Activated CD8-positive, alpha-beta memory T cell treated with anti-CD3 and anti-CD28 coated beads for 1 hour (primary cell): ENCODE measurements at places on chromosomes 2 and 18.

- no peak for DNase-seq
Observed at GRCh38 chr18:74184875-74185274, 36.6 kb downstream of the TIMM21 start.

GRCh38 chr2:241981076-241981700 lies 111.7 kb downstream of the RTP5 start:
- no peak for DNase-seq

DNA sequence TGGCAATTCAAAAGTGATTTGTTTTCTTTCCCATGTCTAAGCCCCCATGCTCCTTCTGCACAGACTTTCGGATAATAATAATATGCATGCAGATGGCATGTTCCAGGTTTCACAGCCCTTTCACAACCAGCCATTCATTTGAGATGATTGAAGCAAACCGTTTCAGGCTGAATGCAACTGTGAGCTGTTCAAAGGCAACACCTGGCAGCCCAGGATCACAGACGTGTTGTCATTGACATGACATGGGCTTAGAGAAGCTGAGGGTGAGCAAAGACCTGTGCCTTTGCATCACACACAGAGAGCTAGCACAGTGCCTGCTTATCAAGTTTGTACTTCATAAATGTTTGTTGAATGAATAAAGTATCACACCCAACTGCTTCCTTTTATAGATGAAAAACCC lies 12.4 kb upstream of the ERMN start:
- no peak for DNase-seq

DNA sequence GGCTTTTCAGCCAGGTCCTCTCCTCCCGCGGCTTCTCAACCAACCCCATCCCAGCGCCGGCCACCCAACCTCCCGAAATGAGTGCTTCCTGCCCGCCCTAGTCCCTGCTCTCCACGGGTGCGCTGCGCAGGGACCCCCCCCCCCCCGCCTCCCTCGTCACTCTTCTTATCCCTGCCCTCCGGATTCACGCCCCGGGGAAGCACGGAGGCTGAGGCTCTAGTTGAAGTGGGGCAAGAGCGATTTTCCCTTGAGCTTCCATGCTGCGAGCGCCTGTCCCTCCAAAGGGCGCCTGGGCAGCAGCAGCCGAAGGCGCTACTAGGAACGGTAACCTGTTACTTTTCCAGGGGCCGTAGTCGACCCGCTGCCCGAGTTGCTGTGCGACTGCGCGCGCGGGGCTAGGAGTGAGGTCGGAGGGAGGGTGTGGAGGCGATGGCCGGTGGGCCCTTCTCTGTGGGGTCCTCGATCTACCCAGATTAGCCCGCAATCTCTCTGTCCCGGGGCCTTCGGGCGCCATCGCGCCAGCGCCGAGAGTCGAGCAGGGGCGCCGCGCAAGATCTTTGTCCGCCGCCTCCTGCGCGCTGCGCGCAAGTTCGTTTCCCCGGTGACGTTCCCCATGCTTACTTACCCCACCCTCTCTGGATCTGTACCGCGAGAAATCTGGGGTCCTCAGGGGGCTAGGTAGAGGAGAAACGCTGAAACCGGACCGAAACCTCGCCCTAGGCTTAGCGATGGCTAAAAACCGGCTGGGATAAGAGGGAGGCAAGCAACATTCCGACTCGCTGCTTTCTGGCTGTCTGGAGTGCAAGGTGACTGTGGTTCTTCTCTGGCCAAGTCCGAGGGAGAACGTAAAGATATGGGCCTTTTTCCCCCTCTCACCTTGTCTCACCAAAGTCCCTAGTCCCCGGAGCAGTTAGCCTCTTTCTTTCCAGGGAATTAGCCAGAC lies 677 bp downstream of the GAD1 start:
- DNase-seq: no peak

GRCh38 chr2:49129034-49129433 lies 25.3 kb downstream of the FSHR start:
- DNase-seq: no peak

DNA sequence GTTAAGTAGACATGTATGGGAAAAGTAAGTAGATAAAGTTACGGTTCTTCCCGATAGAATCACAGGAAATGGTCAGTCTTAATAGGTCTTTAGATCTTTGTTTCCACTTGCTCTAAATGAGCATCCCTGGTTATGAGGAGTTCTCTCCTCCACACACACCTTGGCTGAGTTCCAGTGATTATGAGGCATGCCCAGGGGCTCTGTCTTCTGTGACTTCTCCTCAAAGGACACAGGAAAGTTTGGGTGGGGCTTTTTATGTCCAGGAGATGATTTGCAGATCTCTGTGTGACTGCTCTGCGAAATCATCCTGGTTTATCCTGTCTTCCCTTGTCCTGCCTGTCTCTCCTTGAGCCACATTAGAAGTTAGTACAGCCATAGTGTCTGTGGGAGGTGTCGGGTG lies 83.9 kb upstream of the EML6 start:
- no peak for DNase-seq

DNA sequence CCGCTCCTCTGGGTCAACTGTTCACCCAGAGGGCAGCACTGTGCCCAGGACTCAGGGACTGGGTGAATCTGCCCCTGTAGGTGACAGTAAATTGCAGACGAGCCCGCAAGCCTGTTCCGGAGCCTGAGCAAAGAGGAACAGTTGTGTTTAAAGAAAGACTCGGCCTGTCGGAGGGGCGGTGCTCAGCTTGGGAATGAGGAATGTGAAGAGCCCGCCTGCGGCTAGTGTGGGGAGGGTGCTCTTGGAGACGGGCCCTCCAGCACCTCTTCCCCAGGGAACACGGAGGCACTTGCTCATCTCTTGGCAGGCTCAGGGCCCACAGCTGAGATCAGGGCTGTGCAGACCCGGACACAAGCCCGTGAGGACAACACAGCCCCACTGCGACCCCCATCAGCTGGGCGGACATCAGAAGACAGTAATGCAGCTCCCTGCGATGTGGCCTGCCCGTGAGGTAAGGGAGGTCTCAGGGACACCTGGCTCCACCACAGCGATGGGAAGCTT lies 299.0 kb downstream of the NDUFA10 start:
- no peak for DNase-seq

- no peak for DNase-seq
Observed at GRCh38 chr2:69742322-69742952, 503 bp downstream of the ANXA4 start.

- DNase-seq: peak; percentile 18
Observed at GRCh38 chr18:70464343-70465114, 175.7 kb downstream of the SOCS6 start.

DNA sequence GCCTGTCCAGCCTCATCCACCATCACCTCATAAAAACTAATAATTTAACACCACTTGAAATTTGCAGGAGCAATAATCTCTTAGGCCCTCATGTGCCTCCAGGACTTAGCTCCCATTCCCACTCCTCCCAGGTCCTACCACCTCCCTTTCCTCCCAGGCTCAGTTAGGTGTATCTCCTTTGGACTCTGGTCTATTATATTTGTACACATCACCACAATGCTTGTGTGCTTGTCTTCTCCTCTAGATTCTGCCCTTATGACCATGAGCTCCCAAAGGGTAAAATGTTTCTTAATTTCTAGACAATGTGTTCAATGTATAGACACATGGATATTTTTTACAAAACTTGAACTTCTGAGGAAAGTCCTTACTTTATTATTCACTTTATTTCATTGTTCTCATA lies 182.0 kb upstream of the ZC3H15 start:
- DNase-seq: no peak

- DNase-seq: no peak
Observed at GRCh38 chr2:8593243-8593642, 88.6 kb upstream of the ID2 start.

DNA sequence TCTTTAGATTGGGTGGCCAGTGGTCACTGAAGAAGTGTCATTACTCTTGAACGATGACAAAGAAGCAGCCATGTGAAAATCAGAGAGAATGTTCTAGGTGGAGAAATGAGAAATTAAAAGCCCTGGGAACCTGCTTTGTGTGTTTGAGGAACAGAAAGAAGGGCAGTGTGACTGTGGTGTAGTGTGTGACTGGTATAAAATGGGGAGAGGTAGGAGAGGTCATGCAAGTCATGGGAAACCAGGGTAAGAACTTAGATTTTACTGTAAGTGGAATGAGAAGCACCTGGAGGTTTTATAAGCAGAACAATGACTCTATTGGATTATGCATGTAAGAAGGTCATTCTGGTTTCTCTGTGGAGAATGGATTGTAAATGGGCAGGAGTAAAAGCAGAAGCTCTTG lies 12.2 kb downstream of the ICOS start:
- no peak for DNase-seq

GRCh38 chr2:23753291-23754010 lies 173.5 kb downstream of the ATAD2B start:
- no peak for DNase-seq

- DNase-seq: no peak
Observed at GRCh38 chr2:46490521-46491141, 11.3 kb downstream of the TMEM247 start.

- no peak for DNase-seq
Observed at GRCh38 chr18:58386780-58387179, 242.1 kb downstream of the ALPK2 start.

DNA sequence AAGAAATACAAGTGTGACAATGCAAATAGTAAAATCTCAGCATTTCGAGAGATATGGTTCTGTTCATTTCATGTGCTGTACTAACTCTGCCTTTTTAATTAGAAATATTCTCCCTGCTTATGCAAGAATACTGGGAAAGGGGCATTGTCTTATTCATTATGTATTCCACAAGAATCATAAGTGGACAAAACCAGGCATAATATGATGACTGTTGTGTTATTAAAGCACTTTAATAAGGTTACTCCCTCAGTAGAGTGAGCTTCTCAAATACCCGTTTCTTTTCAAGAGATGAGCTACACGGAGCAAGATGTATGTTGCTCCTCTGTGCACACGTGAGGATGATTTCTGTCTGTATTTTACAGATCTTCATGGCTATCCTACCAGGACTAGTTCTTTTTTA lies 638.7 kb upstream of the FANCL start:
- no peak for DNase-seq

GRCh38 chr2:3141696-3142095 lies 235.9 kb downstream of the EIPR1 start:
- DNase-seq: no peak

DNA sequence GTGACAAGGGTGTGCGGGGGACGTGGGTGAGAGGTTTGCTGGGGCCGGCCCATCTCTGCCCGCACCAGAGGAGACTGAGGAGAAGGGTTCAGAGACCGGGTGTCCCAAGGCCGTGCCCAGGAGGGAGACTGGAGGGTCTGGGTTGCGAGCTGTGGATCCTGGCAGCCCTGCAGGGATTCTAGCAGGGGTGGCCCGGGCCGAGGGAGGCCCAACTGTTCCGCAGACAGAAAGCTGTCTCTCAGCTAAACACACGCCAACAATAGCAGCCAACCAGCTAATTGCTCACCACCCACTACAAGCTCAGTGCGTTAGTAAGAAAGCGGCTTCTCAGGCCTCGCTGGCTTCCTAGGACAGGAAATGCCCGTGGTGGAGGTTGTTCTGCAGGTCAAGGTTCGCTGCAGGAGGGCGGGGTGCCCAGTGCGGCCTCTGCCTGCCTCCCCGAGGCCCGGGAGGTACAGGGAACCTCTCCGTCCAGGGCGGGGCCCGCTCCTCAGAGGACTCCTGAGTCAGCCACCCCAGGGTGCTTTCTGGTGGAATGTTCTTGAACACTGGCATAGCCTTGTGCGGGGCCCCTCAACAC lies 282.0 kb upstream of the PXDN start:
- no peak for DNase-seq

- no peak for DNase-seq
Observed at GRCh38 chr2:150339951-150340350, 147.5 kb downstream of the RND3 start.

DNA sequence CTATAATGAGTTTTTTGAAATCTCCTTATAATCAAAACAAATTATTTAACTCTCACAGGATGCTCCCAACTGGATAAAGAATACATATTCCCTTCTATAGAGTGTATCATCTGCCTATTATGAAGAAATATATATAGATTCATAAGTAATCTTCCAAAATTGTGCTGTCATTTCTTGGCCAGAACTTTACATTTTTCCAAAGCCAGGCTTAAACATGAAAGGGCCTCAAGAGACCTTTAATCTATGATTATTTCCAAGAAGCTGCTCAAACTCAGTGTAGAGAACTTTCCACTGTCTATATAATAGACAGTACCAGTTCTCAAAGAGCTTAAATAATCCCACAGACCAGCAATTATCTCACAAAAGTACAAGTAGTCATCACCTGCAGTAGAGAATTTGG lies 211.0 kb downstream of the AKAIN1 start:
- no peak for DNase-seq

DNA sequence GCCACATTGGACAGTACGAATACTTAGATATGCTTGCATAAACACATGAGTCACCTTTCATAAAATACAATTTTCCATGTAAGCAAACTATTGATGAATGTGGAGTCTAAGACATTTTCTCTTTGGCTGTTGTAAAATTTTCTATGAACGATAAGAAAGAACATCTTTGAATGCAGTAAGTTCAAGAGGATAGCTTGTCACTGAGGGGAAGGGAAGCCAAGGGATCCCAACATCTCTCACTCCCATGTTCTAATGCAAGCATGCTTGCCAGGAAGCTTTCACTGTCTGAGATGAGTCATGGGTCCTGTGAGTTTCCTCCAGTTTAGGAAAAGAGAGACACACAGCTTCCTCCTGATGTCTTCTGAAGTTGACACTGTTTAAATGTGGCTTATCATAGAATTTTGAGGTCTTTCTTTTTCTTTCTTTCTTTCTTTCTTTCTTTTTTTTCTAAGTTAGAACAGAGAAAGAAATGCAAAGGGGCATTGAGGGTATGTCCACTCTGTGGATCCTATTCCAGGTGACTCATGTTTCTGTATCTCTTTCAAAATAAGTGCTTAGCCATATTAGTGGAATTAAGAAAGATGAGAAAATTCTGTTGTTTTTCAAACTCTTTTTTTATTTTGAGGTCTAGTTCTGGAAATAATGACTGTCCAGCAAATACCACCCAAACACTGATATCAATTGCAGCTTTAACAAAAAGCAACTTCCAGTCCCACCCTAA lies 146.6 kb downstream of the RDH14 start:
- DNase-seq: no peak

DNA sequence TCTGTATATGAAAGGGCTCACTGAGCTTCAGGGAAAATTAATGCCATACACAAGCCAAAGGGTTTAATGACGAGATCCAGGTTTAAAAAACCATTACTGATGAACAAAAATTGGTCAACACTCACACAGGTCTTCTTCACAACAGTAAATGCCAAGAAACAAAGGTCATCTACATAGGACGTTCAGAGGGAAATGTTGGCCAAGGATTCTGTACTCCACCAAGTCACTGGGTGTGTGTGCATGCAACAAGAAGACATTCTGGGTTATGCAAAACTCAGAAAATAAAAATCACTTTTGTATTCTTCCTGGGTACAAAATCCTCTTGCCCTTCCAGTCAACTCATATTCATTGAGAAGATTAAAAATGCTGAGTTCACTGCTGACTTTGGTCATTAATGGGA lies 78.3 kb downstream of the ACTR2 start:
- no peak for DNase-seq

DNA sequence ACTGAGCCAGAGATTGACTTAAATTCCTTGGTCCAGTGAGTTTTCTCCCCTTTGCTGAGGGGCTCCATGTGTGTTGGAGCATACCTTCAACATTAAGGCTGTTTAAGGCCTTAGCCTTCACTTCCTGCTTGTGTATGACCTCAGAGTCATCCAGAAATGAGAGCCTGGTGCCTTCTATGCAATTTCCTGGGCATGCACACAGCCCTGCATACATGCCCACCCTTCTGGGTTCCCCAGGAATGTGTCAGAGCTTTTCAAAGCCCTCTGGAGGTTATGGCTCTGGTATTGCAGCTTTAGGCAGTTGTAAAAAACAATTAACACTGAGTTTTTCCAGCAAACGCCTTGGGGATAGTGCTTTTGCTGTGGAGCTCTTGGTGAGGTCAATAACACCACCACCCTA lies 16.7 kb downstream of the IL1R1 start:
- no peak for DNase-seq

- DNase-seq: no peak
Observed at GRCh38 chr2:197266477-197266876, 44.1 kb downstream of the ANKRD44 start.
